ENCODE measurements at places on chromosomes 6 and 20.

- DNase-seq = no peak
These were observed 139.7 kb downstream of the PAK5 start for GRCh38 chr20:9699181-9699580.

DNA sequence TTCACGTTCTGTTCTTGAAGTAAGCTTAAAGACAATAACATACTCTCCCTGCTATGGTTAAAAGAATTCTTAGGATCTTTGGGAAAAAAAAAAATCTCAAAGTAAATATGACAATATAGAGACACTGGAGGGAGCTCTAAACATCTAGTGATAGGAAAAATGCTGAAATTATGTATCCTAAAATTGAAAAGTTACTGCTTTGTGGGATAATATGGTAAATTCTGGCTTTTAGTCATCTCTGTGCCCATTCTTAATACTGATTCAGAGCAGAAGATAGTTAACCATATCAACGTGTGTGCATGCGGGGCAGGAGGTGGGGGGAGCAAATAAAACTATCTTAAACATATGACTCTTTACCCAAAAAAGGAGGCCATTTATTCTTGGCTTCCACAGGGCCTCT, 165.4 kb downstream of the GMPR start:
- no peak for DNase-seq

GRCh38 chr20:24199501-24199900, 210.9 kb upstream of the GGTLC1 start:
- no peak for DNase-seq

GRCh38 chr20:34293119-34293518, 10.0 kb downstream of the AHCY start:
- DNase-seq = no peak

GRCh38 chr6:108873251-108873650, 25.0 kb downstream of the ARMC2 start:
- DNase-seq = no peak

GRCh38 chr6:165660857-165661663, 2.0 kb downstream of the PDE10A start:
- no peak for DNase-seq

GRCh38 chr6:6515691-6516607, 72.6 kb upstream of the LY86 start:
- DNase-seq = no peak

- no peak for DNase-seq
These were observed 10.2 kb upstream of the AIG1 start for GRCh38 chr6:143050509-143050908.

GRCh38 chr6:40347571-40348011, 239.6 kb downstream of the LRFN2 start:
- DNase-seq = no peak

DNA sequence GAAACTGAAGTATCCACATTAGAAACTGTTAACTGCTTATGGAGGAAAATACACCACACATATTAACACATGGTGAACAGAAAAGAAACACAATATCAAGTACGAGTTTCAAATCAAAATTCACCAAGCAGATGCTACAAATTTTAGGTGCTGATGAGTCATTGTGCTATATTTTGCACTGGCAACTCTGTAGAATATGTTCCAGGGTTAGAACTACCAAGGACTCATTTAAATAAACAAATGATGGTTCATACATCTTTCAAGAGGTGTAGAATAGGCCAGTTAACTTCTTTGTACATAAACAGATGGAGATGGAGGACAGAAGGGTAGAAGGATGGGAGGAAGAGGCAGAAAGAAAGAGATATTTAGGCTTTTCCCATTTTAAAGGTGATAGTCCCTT, 184.9 kb downstream of the ARHGAP18 start:
- no peak for DNase-seq

GRCh38 chr6:37262446-37263026, 4.6 kb upstream of the TMEM217 start:
- no peak for DNase-seq

DNA sequence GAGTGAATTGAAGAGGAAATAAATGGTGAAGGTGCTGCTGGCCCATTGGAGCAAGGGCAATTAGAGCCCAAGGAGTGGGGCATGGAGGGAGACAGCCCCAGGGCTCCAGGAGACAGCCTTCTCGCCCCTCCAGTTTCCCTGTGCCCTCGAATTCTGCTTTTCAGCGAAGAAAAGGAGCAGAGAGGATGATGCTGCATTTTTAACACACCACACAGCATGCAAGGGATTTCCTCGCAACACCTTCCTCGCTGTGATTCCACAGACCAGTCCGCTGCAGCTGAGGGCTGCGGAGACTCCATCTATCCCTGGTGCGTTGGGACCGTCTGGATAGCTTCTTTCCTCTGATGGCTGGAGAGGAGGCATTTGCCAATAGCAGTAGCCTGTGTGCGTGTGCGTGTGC, 41.7 kb downstream of the PTCHD4 start:
- DNase-seq = no peak

DNA sequence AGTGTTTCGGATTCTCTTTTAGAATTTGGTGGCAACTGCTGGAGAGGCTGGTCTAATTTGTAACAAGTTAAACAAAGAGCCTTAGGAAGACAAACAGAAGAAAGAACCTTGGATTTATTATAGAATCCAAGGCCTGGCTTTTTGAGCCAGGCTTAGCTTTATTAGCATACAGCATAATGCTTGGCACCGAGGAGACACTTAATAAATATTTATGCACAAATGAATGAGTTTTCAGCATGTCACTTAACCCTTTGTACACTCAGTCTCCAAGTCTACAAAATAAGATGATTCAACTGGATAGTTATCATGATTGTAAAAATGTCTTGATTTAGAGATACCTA, 38.2 kb upstream of the AFDN start:
- DNase-seq = no peak

GRCh38 chr6:117531346-117531745, 48.9 kb downstream of the DCBLD1 start:
- no peak for DNase-seq
